ENCODE measurements at places on chromosomes 7 and 10.

- no peak for DNase-seq
These were observed 41.1 kb upstream of the STMP1 start for GRCh38 chr7:135620980-135621850.

- DNase-seq: no peak
These were observed 111.2 kb upstream of the STEAP1B start for GRCh38 chr7:22610951-22611757.

GRCh38 chr10:15809450-15809849 is 50.9 kb downstream of the MINDY3 start:
- DNase-seq: no peak

GRCh38 chr7:132934017-132934416 is 147.9 kb downstream of the CHCHD3 start:
- DNase-seq: no peak

GRCh38 chr7:2979951-2980350 is 63.7 kb downstream of the CARD11 start:
- DNase-seq: no peak

DNA sequence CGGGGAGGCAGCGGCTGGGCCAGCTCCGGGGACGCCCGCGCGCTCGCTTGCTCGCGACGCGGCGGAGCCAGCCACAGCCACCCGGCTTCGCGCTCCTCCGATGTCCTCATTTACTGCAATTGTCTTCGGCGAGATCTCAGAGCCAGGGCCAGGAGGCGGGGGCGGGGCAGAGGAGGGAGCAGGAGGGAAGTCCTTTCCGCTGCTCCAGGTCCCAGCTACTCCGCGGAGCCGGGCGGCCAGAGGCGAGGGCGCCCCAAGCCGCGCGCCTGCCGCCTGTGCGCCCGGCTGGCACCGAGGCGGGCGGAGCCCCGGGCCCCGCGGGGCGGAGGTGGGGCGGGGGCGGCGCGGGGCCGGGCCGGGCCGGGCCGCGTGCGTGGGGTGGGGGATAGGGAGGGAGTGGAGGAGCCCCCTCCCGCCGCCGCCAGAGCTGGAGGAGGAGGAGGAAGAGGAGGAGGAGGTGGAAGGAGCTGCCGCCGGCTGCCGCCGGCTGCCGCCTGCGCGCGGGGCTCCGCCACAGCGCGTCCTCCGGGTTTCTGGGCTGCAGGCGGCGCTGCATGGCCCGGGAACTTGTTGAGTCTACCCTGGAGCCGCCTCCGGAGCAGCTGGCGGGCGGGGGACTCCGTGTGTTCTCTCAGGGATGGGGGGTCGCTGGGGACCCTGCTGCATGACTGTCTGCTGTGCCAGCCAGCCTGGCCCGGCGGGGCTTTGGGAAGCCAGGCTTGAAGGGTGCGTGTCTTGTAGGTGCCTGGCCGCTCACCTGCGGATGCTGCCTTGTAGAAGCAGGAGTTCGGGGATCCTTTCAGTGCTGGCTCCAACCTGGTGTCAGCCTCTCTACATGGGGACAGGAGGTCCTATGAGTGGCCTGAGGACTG is at the start of gene INSYN2A:
TSS of gene INSYN2A (minus strand) at position 310 of the 872 bp plus-strand sequence. CDS start 20,196 bp downstream, outside the sequence.
- DNase-seq: no peak

Data from stimulated activated CD8-positive, alpha-beta memory T cell treated with anti-CD3 and anti-CD28 coated beads, Interleukin-4, amount 100 ng/mL, for 48 hours (primary cell).